ENCODE measurements at places on chromosomes 3 and 15. TPM values are rescaled to one million over a fixed set of nuclear protein-coding genes. Genes with fewer than 3 reads are reported as not detected.

PCNP gene
- 182 TPM for total RNA-seq

PFN2 gene
- total RNA-seq: 380 TPM

NPAP1 gene
- not detected for total RNA-seq

ACKR2 gene
- total RNA-seq: not detected

GHSR gene
- 1.0 TPM for total RNA-seq

- no peak overlapping the region for H3K4me3 ChIP-seq
- H3K27ac ChIP-seq: no peak overlapping the region
- DNase-seq: no peak
- H3K27me3 ChIP-seq: no peaks in the 10 kb centered on the region
- no peaks in the 10 kb centered on the region for H3K36me3 ChIP-seq
- no peaks in the 10 kb centered on the region for H3K4me1 ChIP-seq
These were observed 35.0 kb upstream of the COLQ start for GRCh38 chr3:15556512-15556911.

GRCh38 chr3:62607287-62608029 is 234.1 kb upstream of the FEZF2 start:
- no peak overlapping the region for H3K4me3 ChIP-seq
- peak overlapping the region; percentile 19 for H3K27ac ChIP-seq
- H3K4me1 ChIP-seq: peaks cover 9% of the 10 kb centered on the region
- H3K36me3 ChIP-seq: no peaks in the 10 kb centered on the region

DNA sequence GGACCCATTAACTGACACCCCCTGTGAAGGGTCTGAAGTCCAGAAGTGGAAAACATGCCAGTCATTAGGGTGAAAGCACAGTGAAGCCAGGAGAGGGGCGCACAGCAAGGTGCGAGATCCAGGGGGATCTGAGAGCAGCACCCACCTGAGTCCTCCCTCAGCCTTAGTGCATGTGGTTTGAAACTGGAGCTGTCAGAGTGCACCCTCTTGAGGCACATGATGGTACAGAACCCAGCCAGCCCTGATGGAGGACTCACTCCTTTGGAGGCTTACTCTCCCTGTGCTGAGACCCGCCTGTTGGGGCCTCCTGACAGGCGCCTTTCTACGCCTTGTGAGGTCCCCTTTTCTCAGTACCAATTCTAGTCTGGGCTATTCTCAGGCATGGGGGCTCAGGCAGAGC is 77.8 kb downstream of the IL20RB start:
- no peaks in the 10 kb centered on the region for H3K27me3 ChIP-seq
- no peaks in the 10 kb centered on the region for H3K36me3 ChIP-seq
- no peak overlapping the region for H3K27ac ChIP-seq
- no peak overlapping the region for H3K4me3 ChIP-seq
- H3K4me1 ChIP-seq: 0 out of 2 replicates have a peak, but pooled peaks cover 2% of the 10 kb centered on the region

- H3K27me3 ChIP-seq: no peaks in the 10 kb centered on the region
- DNase-seq: no peak
- no peaks in the 10 kb centered on the region for H3K36me3 ChIP-seq
- H3K4me3 ChIP-seq: no peak overlapping the region
These were observed 331.7 kb downstream of the MAGI1 start for GRCh38 chr3:65706776-65707568.

GRCh38 chr3:13896473-13897154 is 16.7 kb upstream of the WNT7A start:
- peaks cover 4% of the 10 kb centered on the region for H3K27me3 ChIP-seq
- H3K36me3 ChIP-seq: no peaks in the 10 kb centered on the region
- no peak overlapping the region for H3K27ac ChIP-seq

DNA sequence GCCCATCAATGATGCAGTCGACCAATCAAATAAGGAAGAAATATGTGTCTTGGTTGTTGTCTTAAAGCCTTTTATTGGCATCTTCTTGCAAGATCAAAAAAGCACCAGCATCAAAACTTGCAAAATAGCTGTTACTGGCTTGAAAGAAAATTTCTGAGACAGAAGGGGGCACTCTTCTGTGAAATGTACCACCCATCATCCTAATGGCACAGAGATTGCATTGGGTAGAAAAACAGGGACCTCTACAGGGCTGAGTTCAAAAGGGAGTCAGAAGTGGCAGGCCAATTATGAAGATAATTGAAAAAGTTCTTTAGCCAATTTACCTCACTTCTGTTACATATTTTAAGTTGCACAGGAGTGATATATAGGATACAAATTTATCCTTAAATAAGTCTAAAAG is 122.3 kb upstream of the GPR149 start:
- DNase-seq: no peak
- H3K27me3 ChIP-seq: no peaks in the 10 kb centered on the region
- no peak overlapping the region for H3K27ac ChIP-seq
- no peaks in the 10 kb centered on the region for H3K4me1 ChIP-seq
- no peak overlapping the region for H3K4me3 ChIP-seq
- H3K36me3 ChIP-seq: no peaks in the 10 kb centered on the region

DNA sequence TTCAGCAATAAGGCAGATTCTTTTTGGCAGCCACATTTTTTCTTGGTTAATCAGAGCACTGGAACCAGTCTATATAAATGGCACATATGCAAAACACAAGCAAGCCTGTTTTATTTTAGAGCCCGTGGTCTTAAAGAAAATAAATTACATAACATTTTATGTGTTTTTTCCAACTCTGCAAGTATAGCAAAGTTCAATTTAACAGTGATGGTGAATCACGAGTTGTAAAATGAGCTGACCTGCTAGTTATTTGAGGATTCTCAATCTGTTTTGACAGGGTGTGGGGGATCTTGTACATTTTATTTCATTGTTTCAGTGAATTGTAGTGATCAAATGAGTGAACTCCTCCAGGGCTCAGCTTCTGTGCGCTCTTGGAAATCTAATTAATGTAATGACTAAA is 2.7 kb downstream of the ARHGEF26 start:
- peaks cover 8% of the 10 kb centered on the region for H3K36me3 ChIP-seq
- no peaks in the 10 kb centered on the region for H3K27me3 ChIP-seq
- H3K27ac ChIP-seq: no peak overlapping the region
- peak; percentile 6 for DNase-seq
- peak overlapping the region; percentile 90 for H3K4me3 ChIP-seq

GRCh38 chr3:8931342-8931741 is 31.9 kb downstream of the RAD18 start:
- H3K27ac ChIP-seq: no peak overlapping the region
- H3K4me3 ChIP-seq: no peak overlapping the region
- H3K27me3 ChIP-seq: no peaks in the 10 kb centered on the region
- H3K36me3 ChIP-seq: peaks cover 54% of the 10 kb centered on the region
- peaks cover 4% of the 10 kb centered on the region for H3K4me1 ChIP-seq

DNA sequence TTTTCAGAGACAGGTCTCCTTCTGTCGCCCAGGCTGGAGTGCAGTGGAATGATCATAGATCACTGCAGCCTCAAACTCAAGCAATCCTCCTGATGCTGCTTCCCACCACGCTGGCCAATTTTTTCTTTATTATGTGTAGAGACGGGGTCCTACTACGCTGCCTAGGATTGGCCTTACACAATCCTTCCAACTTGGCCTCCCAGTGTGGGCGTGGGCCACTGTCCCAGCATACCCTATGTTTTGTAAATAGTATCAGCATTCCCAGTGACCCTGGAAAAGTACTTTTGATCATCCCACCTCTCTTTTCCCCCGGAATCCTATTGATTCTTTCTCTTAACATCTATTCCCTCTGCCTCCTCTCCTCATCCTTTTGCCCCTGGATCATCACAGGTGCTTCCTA is 36.9 kb downstream of the SLC28A2 start:
- no peaks in the 10 kb centered on the region for H3K36me3 ChIP-seq
- H3K4me1 ChIP-seq: no peaks in the 10 kb centered on the region
- H3K27ac ChIP-seq: no peak overlapping the region
- no peak for DNase-seq
- no peaks in the 10 kb centered on the region for H3K27me3 ChIP-seq

- 0 out of 2 replicates have a peak, but pooled peaks cover 3% of the 10 kb centered on the region for H3K27me3 ChIP-seq
- H3K4me3 ChIP-seq: no peak overlapping the region
- DNase-seq: peak; percentile 14
- H3K27ac ChIP-seq: no peak overlapping the region
- H3K4me1 ChIP-seq: no peaks in the 10 kb centered on the region
- H3K36me3 ChIP-seq: no peaks in the 10 kb centered on the region
These were observed 172.2 kb downstream of the SSR3 start for GRCh38 chr3:156382458-156383346.

DNA sequence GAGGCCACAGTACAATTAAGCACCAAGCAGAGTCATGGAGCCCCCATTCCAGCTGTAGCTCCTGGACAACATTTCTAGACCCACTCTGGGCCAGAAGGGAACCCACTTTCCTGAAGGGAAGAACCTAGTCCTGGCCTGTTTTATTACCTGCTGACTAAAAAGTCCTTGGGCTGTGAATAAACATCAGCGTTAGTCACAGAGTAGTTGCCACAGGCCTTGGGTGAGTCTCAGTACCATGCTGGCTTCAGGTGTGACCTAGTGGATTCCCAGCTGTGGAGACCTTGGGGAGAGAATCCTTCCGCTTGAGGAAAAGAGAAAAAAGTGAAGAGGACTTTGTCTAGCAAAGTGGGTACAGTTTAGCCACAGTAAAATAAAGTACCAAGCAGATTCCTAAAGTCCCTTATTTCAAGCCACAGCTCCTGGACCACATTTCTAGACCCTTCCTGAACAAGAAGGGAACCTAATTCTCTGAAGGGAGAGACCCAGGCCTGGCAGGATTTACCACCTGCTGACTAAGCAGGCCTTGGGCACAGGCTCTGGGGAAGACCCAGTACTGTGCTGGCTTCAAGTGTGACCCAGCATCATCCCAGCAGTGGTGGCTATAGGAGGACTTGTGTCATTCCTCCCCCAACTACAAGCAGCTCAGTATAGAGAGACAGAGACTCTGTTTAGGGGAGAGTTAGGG is 118.3 kb upstream of the KCNH8 start:
- H3K27me3 ChIP-seq: no peaks in the 10 kb centered on the region
- no peaks in the 10 kb centered on the region for H3K4me1 ChIP-seq
- no peaks in the 10 kb centered on the region for H3K36me3 ChIP-seq
- H3K4me3 ChIP-seq: no peak overlapping the region
- no peak for DNase-seq
- no peak overlapping the region for H3K27ac ChIP-seq

DNA sequence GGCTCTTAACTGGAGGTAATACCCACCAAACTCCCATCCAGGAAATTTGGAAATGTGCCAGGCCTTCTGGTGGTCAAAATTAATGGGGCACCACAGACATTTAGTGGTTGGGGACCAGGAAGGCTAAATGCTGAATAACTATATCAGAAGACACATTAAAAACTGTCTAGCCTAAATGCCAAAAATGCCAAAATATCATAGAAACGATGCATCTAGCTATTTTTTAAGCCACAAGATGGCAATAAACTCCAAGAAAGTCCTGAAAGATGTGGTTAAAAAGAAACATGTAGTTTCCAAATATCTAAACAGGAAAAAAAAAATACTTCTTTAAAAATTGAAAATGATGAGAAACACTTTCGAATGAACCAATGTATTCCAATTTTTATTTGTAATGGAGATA is 19.9 kb downstream of the CCDC14 start:
- H3K27ac ChIP-seq: no peak overlapping the region
- no peaks in the 10 kb centered on the region for H3K4me1 ChIP-seq
- peaks cover 66% of the 10 kb centered on the region for H3K36me3 ChIP-seq
- DNase-seq: peak; percentile 9
- H3K27me3 ChIP-seq: no peaks in the 10 kb centered on the region

- no peak overlapping the region for H3K27ac ChIP-seq
- H3K4me3 ChIP-seq: no peak overlapping the region
- H3K4me1 ChIP-seq: no peaks in the 10 kb centered on the region
- H3K27me3 ChIP-seq: no peaks in the 10 kb centered on the region
- H3K36me3 ChIP-seq: no peaks in the 10 kb centered on the region
These were observed 16.6 kb upstream of the GABRG3 start for GRCh38 chr15:26954403-26954802.

All from SJCRH30 (cell line).